Activated CD4-positive, alpha-beta T cell treated with anti-CD3 and anti-CD28 coated beads for 4 hours (primary cell): ENCODE measurements at places on chromosomes 3 and 15.
A peak's percentile ranks its signal among the peaks of the same experiment; 100 is the strongest.

DNA sequence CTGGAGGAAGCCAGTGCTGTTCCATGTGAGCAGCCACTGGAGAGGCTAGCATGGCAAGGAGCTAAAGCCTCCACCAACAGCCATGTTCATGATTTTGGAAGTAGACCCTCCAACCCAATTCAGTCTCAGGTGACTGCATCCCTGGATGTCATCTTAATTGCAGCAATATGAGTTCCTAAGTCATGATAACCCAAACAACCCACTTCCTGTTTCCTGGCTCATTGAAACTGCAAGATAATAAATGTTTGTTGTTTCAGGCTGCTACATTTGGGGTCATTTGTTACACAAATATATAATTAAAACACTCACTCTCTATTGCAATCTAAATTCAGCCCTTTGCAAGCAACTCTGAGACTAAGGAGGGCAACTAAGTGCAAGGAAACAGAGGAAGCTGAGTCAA lies 62.4 kb upstream of the SLC24A5 start:
- no peak for DNase-seq

- peak; percentile 16 for DNase-seq
These were observed 843 bp downstream of the GLCE start for GRCh38 chr15:69161079-69161877.

DNA sequence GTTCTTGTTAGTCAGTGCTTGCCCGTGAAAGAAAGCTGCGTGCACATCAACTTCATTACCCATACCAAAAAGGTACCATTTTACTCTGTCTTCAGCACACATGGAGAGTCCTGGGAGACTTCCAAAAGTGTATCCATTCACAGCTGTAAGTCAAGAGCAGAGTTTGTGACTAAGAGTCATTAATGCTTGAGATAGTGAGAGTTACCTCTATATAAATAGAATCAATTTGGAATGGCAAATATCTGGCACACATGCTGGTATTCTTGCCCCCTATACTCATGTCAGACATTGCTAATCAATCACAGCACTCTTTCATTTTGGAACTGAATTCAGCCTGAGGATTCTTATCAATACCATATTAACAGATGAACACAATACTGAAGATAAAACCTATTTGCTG lies 14.2 kb downstream of the CP start:
- no peak for DNase-seq

DNA sequence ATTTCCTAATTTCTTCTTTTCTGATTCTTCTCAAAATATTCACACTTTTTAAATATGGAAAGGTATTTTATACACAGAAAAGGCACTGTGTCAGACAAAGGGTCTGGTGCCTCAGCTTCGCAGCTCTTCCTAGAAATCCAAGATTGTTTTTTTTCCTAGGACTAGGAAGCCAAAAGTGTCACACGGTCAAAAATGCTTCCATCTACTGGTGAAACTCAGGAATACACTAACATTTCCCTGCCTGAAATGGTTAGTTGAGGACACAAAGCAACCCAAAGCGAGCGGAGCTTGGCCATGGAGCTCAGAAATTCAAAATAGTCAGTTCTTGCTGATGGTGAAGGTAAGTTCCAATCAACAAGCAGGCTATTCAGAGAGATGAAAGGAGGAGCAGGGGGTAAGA lies 426.5 kb upstream of the RASGRP1 start:
- DNase-seq: no peak

DNA sequence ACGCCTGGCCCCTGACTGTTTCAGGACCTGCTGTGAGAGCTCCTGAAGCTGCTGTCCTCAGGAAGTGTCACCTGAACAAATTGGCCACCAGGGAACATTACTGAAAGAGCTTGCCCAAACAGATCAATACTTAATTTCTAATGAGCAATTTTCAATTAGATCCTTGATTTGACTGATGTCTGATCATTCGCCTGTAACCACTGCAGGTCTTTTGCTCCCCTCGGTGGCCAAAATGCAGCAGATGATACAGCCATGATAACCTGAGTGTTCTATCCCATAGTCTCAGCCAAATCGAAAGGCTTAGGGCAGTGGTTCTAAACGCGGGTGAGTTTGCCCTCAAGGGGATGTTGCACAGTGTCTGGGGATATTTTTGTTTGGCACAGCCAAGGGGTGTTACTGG lies 57.6 kb upstream of the MEX3B start:
- DNase-seq: no peak

GRCh38 chr3:48410205-48411040 lies 19.5 kb downstream of the PLXNB1 start:
- DNase-seq: no peak

- no peak for DNase-seq
These were observed 156.6 kb upstream of the IL12A start for GRCh38 chr3:159832024-159832423.

GRCh38 chr15:42087460-42087859 lies 6.9 kb downstream of the PLA2G4D start:
- DNase-seq: no peak

DNA sequence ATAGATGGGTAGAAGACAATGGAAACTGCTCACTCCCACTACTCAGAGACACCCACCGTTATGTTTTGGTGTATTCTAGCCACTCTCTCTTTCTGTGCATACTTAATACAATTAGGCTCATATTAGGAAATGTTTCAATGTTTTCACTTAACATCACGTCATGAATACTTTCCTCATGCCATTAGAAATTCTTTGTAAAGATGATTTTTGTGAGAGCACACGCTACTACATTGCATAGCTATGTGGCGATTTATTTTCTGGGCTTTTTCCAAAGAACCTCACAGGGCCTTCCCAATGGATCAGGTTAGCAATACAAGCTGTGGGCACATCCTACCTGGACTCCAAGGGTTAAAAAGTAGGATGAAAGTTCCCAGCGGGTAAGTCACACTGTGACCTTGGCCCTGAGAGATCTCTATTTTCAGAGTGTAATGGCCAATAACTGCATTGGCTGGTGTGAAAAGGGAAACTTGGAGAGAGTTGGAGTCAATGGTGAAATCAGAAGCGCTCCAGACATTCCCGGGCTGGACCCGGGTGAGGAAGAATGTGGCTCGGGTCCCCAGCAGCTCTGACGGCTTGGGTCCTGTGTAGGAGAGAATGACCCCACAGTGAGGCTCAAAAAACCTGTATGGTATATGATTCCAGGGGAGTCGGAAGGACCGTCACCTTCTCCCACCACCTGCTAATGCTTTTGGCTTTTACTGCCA lies 25.8 kb upstream of the TGM5 start:
- no peak for DNase-seq

DNA sequence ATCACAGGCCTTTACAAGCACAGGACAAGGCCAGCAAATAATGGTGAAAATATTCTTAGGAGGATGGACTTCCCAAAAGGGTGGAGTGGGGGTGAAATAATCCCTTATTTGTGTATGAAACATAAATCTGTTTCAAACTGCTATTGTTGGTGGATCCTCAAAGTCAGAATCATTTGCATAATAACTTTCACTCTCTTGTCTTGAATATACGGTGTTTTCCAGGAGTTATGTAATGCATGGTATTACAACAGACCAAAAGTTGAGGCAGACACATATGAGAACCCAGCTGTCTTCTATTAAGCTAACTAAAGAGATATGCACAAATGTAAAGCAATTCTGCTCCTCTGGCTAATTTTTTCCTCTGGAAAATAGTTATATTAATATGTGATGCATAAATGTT lies 57.7 kb downstream of the PRTG start:
- no peak for DNase-seq

- DNase-seq: no peak
These were observed 10.8 kb upstream of the MYZAP start for GRCh38 chr15:57580866-57581265.

GRCh38 chr15:48778331-48778730 lies 32.5 kb downstream of the CEP152 start:
- DNase-seq: no peak

DNA sequence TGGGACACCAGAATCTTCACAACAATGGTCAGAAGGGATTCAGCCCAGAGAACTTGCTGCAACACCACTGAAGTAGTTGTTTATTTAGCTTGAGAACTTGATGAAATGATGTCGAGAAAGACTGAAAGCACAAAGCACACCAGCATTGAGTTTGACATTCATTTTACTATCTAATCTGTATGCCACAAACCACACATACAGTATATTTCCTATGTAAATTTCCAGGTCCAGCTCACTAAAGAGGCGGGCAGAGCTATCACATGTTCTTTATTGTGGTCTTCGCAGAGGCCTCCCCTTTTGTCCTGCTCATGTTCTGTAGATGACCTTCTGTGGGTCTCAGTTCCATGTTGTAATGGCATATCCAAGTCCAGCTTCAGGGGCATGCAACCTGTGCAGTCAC lies 10.4 kb upstream of the FMN1 start:
- DNase-seq: no peak

GRCh38 chr3:88061746-88062145 lies 2.7 kb downstream of the ZNF654 start:
- no peak for DNase-seq

DNA sequence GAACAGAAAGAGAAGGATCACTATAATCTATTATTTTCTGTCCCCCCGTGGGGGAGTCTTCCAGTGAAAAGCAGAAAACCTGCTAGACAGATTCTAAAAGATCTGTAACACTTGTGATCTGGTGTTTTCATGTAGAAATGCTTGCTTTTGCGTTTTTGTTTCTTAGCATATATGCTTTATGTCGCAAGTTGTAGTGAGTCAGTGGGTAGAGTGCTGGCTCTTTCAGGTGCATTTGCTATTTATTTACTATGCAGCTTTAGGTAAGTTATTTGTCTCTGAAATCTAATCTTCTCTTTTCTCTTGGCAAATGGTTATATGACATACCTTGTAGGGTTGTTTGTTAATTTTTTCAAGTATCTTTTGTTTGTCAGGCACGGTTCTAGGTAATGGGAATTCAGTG lies 9.4 kb downstream of the AKAP13 start:
- no peak for DNase-seq

DNA sequence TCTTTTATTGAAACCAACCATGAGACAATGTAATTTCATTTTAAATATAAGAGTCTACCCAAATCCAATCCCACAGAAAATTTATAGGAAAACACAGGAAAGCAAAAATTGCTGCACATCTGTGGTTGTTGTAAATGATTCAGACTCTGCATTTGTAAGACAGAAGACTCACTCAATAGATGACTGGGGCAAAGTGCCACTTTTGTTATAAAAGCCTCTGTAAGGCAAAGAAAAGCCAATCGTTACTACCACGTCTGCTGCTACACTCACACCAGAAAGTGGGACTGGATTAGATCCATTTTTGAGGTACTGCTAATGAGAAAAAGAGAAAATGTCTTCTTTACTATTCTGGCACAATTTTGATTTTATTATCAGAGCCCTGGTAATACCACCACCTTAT lies 74.9 kb downstream of the SEMA6D start:
- DNase-seq: no peak

DNA sequence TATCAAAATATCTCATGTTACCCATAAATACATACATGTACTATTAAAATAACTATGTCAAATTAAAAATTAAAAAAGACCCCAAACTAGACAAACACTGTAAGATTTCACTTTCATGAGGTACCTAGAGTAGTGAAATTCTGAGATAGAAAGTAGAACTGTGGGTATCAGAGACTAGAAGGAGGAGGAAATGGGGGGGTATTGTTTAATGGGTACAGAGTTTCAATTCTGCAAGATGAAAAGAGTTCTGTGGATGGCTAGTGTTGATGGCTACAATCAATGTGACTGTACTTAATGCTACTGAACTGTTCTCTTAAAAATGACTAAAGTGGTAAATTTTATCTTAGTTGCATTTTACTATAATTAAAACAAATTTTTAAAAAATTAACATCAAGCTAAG lies 36.6 kb downstream of the RFX7 start:
- no peak for DNase-seq

DNA sequence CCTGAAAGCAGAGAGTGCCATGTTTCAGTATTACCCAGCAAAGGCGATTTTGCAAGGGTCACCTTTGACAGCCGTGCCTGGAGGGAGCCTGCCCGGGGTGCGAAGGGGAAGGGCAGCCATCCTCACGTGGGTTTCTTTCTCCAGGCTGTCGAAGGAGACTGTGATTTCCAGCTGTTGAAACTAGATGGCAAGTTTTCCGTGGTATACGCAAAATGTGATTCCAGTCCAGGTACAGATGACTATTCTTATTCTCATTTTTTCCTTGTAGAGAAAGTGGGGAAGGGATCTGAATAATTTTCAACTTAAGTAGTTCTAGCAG lies 3.4 kb downstream of the AHSG start:
- DNase-seq: no peak

DNA sequence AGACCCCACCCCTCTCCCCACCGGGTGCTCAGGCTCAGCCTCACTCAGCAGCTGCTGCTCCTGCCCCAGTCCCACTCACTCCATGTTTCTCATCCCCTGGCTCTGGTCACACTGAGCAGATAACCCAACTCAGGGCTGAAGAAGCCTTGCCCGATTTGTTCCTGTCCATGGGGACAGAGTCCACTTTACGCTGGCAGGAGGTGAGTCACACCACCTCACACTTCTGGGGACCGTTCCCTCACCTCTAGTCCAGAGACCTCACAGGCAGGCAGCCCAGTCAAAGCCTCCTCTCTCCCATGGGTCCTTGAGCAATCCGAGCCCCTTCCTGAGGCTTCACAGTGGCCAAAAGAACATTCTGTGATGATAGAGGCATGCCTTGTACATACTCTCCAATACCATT lies 1.4 kb downstream of the CIDEC start:
- DNase-seq: no peak

DNA sequence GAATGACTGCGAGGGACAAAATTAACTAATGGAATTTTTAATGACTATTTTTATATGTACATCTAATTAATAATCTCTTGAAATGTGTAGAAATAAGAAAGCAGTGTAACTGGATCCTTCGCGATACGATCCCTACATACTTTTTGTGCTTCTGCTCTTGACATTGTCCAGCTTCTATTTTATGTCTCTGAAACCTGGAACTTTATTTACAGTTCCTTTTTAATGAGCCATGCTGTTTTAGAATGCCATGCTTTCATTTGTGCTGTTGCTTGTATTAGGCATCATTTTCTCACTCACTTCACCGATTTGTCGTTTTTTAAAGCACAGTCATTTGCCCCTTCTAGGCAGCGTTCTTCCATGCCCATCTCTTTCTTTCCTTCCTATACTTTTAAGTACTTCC lies 301.3 kb downstream of the EDEM1 start:
- no peak for DNase-seq

GRCh38 chr15:22942877-22943276 lies 37.3 kb downstream of the CYFIP1 start:
- DNase-seq: no peak

- DNase-seq: no peak
These were observed 4.0 kb downstream of the LPP start for GRCh38 chr3:188157971-188158370.

DNA sequence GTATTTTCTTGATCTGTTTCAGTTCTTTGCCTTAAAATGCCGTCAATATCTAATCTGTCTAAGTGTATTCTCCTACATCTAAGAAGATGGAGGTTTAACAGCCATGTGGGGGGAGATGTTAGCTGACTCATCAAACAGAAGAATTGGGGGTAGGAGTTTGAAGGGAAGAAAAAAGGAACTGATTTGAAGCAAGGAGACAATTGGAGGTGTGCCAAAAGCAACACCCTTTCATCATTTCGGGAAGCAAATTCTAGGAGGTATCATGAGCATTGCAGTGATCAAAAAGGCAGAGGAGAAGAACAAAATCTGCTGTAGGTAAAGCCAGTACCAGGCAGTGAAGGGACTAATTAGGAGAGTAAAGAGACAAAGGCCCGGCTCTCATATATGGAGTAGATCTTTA lies 337.3 kb upstream of the TBC1D5 start:
- no peak for DNase-seq

GRCh38 chr3:12363397-12364195 lies 74.7 kb downstream of the PPARG start:
- DNase-seq: no peak
